Neural crest cell (in vitro differentiated cells): ENCODE measurements at places on chromosomes 11 and 22. TPM values are rescaled to one million over a fixed set of nuclear protein-coding genes. Genes with fewer than 3 reads are reported as not detected.

Gene CSF2RB
- not detected in 2 replicates for total RNA-seq

DNA sequence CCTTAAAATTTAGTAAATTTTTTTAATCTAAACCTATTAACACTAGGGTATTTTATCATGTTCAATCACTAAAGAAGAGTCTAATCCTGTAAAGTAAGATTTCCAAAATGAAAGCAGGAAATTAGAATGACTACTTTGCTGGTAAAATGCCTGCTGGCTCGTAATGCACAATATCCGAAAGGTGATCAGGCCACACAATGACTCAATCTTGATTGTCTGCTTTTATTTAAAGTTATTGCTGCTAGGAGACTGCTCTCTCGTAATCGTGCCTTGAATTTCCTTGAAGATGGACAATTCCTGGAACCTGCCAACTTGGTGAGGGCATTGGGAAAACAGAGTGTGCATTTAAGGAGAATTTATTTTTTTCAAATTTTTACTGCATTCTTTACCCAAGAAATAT lies 1786.5 kb upstream of the RAG2 start:
- DNase-seq, result no peak
- H3K27me3 ChIP-seq, result no peaks in the 10 kb centered on the region
- no peaks in the 10 kb centered on the region for H3K36me3 ChIP-seq
- peaks cover 6% of the 10 kb centered on the region for H3K4me1 ChIP-seq

- H3K4me1 ChIP-seq, result peaks cover 24% of the 10 kb centered on the region
- H3K36me3 ChIP-seq, result no peaks in the 10 kb centered on the region
- peaks cover 2% of the 10 kb centered on the region for H3K27me3 ChIP-seq
Observed at GRCh38 chr22:50143096-50143495, 27.4 kb upstream of the PANX2 start.

Gene SLC22A12
- total RNA-seq, result not detected in 2 replicates

DNA sequence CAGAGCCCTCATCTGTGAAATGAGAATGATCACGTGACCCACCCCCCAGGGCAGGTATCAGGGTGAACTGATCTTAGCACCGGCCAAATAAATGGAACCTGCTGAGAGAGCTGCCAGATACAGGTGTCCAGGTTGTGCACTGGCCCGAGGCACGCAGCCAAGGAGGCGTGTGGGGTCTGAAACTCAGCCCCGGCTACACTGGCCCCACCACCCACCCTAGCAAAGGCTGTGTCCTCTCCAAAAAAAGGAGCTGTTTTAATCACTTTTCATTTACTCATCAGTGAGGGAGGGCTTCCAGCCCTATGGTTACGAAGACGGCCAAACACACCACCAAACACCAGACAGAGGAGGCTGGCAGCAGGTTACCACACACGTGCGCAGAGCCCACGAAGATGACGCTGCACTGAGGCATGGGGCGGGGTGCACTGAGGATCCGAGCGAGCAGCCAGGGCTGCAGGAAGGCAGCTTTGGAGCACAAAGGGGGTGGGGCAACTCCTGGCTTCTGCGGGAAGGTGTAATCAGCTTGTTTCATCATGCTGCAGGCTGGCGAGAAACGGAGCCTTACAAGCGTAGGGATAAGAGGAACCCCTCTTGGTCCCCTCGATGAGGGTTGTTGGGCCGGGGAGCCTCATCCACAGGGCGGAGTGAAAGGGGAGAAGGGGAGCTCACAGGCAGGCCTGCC lies 19.5 kb upstream of the SLC22A12 start:
- peak overlapping the region; percentile 71 for H3K27ac ChIP-seq
- H3K36me3 ChIP-seq, result no peaks in the 10 kb centered on the region
- no peaks in the 10 kb centered on the region for H3K27me3 ChIP-seq
- DNase-seq, result no peak

Gene CEP126
- total RNA-seq, result 2.1 and 2.4 TPM in 2 replicates

DNA sequence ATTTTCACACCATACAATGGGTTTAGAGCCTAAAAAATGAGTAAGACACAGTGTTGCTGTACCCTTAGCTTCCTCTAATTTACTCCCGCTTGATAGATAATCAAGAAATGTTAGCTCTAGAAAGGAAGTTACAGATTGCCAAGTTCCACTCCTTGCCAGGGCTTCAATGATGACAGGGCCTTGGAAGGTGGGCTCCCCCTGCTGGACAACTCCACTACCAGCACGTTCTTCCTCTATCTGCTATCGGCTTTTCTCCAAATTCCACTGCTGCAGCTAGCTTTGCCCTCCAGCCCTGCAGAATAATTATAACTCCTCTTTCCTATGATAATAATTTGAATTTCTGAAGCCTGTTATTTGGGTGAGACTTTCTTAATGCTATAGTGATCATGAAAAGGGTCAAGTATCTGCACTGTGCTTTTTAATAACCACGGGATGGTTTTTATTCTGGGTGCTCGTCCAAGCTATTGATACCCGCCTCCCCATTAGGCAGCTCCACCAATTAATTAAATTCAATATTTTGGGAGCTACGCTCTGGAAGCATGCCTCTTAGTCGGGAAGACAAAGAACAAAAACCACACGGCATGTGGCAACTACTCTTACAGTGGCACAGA lies 9.0 kb downstream of the SYN3 start:
- no peak overlapping the region for H3K4me3 ChIP-seq
- no peak overlapping the region for H3K27ac ChIP-seq
- H3K27me3 ChIP-seq, result peaks cover 30% of the 10 kb centered on the region
- DNase-seq, result peak; percentile 79
- H3K4me1 ChIP-seq, result peaks cover 13% of the 10 kb centered on the region
- H3K36me3 ChIP-seq, result no peaks in the 10 kb centered on the region

GRCh38 chr22:25282346-25282670 lies 62.9 kb downstream of the CRYBB2 start:
- peak overlapping the region; percentile 48 for H3K4me3 ChIP-seq
- H3K36me3 ChIP-seq, result no peaks in the 10 kb centered on the region

DNA sequence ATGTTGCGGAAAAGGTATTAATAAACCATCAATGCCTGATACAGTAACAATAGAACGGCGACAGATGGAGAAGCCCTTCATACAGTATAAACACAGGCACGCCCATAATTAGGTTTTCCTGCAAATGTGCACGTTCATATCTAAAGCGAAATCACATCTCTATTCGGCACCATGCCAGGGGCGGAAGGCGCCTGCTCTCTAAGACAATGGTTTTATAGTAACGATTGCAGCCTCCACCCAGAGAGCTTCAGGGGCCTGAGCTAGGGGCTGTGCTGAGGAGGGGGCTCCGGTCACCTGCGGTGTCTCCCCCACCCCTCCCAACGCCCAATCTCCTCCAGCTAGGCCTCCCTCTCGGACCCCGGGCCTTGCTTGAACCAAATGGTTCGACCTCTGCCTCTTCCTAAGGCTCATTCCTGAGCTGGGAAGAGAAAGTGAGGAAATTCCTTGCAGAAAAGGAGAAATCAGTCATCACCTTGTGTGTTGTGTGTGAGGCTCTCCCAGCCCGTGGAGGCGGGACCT lies 9.6 kb downstream of the KRTAP5-5 start:
- H3K27ac ChIP-seq, result no peak overlapping the region
- H3K27me3 ChIP-seq, result peaks cover 6% of the 10 kb centered on the region
- H3K4me1 ChIP-seq, result no peaks in the 10 kb centered on the region
- DNase-seq, result no peak
- no peak overlapping the region for H3K4me3 ChIP-seq

Gene ADM2
- total RNA-seq, result 1.7 TPM in 2 replicates

GRCh38 chr11:64004590-64004984 lies 18.3 kb downstream of the OTUB1 start:
- DNase-seq, result no peak
- H3K36me3 ChIP-seq, result no peaks in the 10 kb centered on the region
- H3K4me3 ChIP-seq, result no peak overlapping the region
- peaks cover 29% of the 10 kb centered on the region for H3K4me1 ChIP-seq

- H3K27ac ChIP-seq, result no peak overlapping the region
- H3K27me3 ChIP-seq, result peaks cover 10% of the 10 kb centered on the region
- peak; percentile 28 for DNase-seq
- no peaks in the 10 kb centered on the region for H3K36me3 ChIP-seq
- H3K4me3 ChIP-seq, result no peak overlapping the region
Observed at GRCh38 chr11:116073854-116074837, 569.9 kb upstream of the CADM1 start.

DNA sequence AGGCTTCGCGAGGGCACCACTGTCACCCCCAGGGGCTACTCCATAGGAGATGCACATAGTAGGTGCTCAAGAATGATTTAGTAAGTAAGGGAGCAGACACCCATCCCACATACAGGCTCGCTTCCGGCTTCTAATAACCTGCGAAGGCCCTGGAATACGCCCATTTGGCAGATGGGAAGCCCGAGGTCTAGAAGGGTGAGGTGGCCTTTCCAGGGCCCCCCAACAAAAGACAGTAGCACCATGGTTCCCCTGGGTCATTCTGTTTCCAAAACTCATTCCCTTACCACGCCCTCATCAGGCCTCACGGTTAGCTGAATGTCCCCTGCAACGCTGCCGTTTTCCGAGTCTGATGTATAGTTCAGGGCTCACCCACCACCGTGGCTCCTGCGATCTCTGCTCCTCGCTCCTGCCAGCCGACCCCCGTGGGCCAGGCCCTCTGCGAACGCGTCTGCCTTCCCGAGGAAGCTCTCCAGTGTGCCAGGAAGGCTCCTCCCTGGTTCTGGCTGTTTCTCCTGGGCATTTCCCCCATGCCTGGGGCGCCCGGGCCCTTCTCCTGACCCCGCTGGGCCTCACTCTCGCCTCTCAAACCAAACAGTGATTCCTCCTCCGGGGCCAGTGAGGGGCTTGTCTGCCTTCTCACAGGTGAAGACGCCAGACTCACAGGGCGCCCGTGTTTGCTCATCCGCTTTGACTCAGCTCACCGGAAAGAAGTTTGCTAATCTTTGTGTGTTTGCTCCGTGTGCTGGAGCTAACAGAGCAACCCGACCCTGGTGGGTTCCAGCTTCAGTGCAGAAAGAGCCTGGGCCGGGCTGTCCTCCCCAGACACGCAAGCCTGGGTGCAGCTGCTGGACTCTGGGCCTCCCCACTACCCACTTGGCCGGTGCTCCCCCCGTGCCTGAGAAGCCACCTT lies 86.6 kb downstream of the RTL6 start:
- H3K4me1 ChIP-seq, result peaks cover 10% of the 10 kb centered on the region
- H3K27me3 ChIP-seq, result no peaks in the 10 kb centered on the region
- no peak for DNase-seq
- H3K4me3 ChIP-seq, result no peak overlapping the region
- peak overlapping the region; percentile 83 for H3K27ac ChIP-seq
- H3K36me3 ChIP-seq, result no peaks in the 10 kb centered on the region

DNA sequence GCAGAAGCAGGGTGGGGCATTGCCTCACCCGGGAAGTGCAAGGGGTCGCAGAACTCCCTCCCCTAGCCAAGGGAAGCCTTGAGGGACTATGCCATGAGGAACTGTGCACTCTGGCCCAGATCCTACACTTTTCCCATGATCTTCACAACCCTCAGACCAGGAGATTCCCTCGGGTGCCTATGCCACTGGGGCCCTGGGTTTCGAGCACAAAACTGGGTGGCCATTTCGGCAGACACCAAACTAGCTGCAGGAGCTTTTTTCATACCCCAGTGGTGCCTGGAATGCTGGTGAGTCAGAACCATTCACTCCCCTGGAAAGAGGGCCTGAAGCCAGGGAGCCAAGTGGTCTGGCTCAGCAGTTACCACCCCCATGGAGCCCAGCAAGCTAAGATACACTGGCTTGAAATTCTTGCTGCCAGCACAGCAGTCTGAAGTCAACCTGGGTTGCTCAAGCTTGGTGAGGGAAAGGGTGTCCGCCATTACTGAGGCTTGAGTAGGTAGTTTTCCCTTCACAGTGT lies 573.7 kb upstream of the ANO3 start:
- DNase-seq, result no peak
- no peak overlapping the region for H3K4me3 ChIP-seq
- no peaks in the 10 kb centered on the region for H3K4me1 ChIP-seq
- no peaks in the 10 kb centered on the region for H3K27me3 ChIP-seq

- DNase-seq, result no peak
- H3K4me1 ChIP-seq, result no peaks in the 10 kb centered on the region
- no peak overlapping the region for H3K4me3 ChIP-seq
- no peaks in the 10 kb centered on the region for H3K36me3 ChIP-seq
- H3K27me3 ChIP-seq, result peaks cover 8% of the 10 kb centered on the region
- H3K27ac ChIP-seq, result no peak overlapping the region
Observed at GRCh38 chr22:17091851-17092250, 7.1 kb downstream of the IL17RA start.

Gene TCP11L1
- 24.0 and 25.0 TPM in 2 replicates for total RNA-seq

DNA sequence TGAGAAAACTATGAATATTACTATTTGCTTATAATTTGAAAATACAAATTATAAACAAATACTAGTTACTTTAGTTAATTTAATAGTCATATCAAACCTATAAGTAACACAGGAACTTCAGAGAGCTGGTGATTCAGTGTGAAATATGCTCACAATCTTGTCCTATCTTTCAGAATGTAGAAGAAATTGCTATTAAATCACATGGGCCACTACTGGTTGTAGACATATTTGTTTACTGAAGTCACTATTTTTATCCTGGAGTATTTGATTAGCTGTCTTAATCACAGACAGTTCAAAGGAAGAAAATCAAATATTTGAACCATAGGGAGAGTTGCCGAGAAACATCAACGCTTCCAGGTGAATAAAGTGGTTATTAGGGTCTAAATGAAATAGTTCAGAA lies 187.6 kb upstream of the ANO3 start:
- no peak overlapping the region for H3K4me3 ChIP-seq
- no peaks in the 10 kb centered on the region for H3K27me3 ChIP-seq
- H3K36me3 ChIP-seq, result no peaks in the 10 kb centered on the region
- peaks cover 13% of the 10 kb centered on the region for H3K4me1 ChIP-seq

DNA sequence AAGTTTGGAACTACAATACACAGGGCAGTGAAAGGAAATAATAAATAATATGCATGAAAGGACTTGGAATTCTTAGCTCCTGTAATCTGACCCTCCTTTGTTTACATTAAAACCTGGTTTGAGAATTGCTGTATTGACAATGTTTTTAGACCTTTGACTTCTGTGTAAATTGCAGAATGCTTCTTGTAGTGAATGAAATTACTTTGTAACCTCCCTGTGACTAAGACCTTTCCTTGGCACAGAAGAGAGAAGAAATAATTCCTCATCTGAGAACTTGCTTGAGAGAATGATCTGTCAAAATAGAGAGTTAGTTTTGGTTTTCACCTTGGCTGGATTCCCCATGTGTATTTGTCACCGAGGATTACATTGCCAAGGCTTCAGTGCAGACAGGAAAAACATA lies 640.0 kb upstream of the ANO5 start:
- no peaks in the 10 kb centered on the region for H3K36me3 ChIP-seq
- DNase-seq, result no peak
- H3K27me3 ChIP-seq, result no peaks in the 10 kb centered on the region

DNA sequence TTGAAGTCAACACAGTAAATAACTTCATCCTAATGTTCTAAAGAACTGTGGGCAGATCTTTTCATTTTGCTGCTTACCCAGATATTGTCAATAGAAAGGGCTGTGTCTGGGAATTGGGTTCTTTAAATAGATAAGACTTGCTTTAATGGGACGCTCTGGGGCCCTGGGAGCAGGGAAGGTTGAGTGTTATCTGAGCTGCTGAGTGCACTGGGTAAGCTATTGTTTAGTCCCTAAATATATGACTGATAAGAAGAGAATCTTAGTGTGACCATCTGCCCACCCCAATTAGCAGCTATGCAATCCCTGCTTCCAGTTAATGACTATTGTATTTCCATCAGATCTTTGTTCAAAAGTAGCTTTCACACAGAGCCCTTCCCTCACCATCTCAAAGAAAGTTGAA lies 44.4 kb downstream of the ARHGAP42 start:
- peaks cover 44% of the 10 kb centered on the region for H3K4me1 ChIP-seq
- DNase-seq, result no peak
- H3K27ac ChIP-seq, result no peak overlapping the region
- H3K36me3 ChIP-seq, result peaks cover 3% of the 10 kb centered on the region
